Stimulated activated CD4-positive, alpha-beta T cell treated with anti-CD3 and anti-CD28 coated beads, Interleukin-15, amount 100 ng/mL, for 1 hour (primary cell): ENCODE measurements at places on chromosomes 11 and 22.

GRCh38 chr11:1508986-1509385, 22.4 kb upstream of the MOB2 start:
- no peak for DNase-seq

DNA sequence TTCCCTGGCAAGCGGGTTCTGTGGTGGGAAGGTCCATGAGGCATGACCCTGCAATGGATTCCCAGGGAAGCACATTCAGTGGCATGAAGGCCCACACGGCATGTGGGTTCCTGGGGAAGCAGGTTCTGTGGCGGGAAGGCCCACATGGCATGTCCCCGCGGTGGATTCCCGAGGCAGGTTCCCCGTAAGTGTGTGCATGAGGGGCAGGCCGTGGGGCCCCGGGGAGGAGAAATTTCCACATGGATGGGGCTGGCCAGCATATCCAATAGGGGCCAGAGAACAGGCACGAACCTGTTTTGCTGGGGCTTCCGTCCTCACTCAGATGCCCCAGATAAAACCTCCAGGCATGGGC, 83.7 kb downstream of the PHF21B start:
- DNase-seq = no peak

DNA sequence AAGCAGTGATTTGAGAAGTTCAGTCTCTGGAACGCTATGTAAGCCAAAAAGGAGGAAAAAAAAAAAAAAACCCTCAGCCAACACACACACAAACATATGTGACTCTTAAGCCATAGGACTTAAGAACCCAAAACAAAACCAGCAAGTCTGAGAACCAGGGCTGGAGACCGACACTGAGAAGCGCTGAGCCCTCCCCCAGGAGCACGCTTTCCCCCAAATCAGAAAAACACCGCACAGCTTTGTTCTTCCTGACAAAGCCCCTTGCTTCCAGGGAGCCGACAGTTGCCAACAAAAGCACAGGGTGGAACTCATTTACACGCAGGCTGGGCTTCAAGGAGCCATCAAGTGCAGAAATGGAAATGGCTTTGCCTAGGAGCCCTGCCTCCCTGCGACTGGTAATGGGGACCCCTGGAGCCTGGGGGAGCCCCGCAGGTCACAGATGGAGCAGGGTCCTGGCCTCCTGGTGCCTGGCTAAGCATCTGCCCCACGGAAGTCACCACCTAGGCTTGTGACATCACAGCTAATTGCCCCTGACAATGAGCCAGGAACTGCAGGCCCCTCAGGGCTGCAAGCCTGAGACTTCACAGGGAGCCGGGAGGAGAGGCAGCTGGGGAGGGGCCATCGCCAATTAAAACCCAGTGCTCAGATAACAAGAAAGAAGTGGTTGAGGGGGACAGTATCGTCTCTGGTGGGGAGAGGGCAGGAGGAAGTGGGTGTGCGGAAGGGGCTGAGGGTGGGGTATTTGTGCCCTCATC, 66.9 kb downstream of the NFAM1 start:
- no peak for DNase-seq

- no peak for DNase-seq
These were observed 354.7 kb downstream of the LARGE1 start for GRCh38 chr22:33565580-33565995.

GRCh38 chr11:13728076-13728475, 59.6 kb downstream of the FAR1 start:
- no peak for DNase-seq

GRCh38 chr11:9060700-9061111, 30.7 kb downstream of the SCUBE2 start:
- no peak for DNase-seq

DNA sequence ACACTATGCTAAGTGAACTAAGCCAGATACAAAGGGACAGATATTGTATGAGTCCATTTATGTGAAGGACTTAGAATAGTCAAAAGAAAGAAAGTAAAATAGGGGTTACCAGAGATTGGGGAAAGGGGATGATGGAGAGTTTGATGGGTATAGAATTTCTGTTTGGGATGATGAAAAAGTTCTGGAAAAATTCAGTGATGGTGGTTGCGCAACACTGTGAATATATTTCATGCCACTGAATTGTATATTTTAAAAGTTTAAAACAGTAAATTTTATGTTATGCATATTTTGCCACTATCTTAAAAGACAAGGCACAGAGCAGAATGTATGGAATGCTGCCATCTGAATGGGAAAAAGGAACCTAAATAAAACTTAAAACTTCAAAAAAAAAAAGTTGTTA, 29.2 kb downstream of the TESMIN start:
- no peak for DNase-seq

DNA sequence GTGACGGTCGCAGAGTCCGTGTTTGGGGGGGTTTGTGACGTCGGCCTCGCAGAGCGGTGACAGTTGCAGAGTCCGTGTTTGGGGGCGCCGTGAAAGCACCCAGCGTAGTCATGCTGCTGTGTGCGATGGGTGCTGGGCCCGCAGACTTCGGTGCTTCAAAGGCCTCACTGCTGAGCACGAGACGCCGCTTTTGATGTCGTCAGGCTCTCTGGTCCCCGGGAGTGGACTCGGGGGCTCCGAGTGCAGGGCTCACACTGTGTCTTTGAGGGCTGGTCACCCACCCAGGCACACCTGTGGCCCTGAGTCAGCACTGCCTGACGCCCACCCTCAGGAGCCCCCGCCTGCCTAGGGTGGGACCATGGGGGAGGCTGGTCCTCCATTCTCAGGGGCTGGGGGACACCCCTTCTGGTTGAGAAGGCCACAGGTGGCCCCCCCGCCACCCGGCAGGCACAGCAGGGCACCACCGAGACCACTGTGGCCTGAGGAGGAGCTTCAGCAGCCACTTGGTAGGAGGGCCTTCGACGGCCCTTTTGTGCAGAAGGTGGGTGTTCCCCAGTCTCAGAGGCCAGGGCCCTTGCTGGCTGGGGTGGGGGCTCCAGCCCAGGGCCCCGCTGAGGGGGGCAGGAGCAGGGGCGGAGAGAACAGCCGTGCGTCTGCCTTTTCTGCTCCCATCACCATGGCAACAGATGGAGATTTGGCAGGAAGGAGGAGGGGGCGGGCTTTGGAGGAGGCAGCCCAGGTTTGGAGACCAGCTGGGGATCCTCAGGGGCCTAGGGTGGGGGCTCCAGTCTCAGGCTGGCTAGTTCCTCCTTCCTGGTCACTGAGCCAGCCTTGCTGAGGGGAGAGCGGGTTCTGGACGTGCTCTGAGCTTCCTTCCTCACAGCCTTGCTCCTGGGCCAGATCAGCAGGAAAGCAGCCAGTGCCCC, 20.9 kb downstream of the BRSK2 start:
- no peak for DNase-seq

GRCh38 chr11:17529844-17530185, 14.4 kb downstream of the USH1C start:
- DNase-seq = no peak

GRCh38 chr11:128499613-128500253, 87.6 kb downstream of the ETS1 start:
- no peak for DNase-seq

DNA sequence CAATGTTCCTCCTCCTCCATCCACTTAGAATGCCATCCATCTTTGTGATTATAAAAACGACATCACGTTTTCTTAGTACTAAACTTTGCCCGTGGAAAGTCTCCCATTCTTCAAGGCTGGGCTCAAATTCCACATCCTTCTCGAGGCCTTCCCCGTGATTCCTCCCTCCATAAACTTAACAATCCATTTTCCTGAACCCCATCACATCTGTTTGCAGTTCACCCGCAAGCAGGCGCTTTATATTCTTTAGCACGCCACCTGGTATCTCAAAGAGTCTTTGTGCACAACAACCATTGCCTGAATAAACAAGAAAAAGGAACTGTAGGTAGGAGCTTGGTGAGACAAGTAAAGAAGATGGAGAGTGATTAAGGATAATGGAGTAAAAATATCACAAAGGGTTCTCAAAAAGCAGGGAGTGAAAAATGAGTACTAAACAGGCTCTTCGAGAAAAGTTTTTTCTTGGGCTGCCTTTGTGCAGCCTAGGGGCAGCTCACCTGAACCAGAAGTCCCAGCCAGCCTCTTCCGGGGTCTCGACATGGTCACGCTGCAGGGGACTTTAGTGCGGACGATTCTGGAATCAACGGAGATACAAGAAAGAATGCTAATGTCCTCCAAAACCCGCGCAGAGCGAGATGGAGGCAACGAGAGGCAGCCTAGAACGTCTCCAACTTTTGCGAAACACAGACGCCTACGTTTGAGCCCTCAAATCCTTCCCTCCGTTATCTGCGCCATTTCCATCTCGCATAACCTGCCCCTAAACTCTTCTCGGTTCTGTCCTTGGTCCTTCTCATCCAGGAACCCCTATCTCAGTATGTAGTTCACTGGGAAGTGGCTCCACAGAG, 585 bp downstream of the THYN1 start:
- DNase-seq = no peak

DNA sequence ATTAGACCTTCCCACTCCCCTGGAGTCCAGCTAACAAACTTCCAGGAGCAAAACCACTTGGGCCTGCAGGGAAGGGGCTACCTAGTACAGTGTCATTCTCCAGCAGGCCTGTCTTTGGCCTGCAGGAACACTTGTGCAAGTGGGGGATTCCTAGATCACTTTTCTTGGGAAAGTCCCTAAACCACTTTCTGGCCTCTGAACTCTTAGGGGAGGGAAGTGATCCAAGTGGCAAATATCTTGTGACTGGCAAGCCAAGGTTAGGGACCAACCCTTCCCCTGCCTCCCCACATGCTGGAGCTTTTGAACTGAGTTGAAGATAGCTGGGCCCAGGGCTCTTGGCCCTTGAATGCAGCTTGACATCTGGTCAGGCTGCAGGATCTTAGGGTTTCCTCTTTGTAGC, 17.2 kb downstream of the PPFIBP2 start:
- no peak for DNase-seq

- DNase-seq = no peak
These were observed 88.1 kb downstream of the PACS1 start for GRCh38 chr11:66158156-66158555.

GRCh38 chr11:7967826-7968225, 2.6 kb upstream of the NLRP10 start:
- DNase-seq = no peak

DNA sequence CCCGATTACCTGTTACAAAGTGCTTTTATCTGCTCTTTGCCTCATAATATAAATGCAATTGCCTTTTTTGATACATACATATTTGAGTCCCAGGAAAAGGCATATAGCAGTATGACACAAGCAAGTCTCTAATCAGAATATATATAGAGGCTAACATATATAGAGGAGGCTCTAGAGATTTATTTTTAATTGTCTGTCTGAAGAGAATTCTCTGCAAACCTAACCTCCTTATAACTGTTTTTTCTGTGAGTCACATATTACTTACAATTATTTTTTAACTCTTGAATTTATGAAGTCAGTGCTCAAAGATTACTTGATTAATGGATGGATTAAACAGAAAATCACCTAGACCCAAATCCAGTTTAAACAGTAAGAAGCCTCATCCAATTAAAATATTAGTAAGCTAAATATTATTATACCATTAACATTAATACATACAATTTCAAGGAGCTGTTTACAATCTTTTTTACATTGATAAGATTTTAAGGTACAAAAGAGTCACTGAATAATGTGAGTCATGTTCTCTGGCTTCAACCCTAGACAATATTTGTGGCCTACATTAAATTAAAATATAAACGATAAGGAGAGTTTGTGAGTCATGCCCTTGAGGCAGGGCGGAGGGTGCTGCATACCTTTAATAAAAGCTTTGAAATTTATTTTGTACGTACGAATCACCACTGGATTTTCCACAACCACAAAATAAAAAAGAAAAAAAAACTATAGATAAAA, 19.2 kb upstream of the MMP13 start:
- no peak for DNase-seq

- DNase-seq = no peak
These were observed 511 bp downstream of the PKDREJ start for GRCh38 chr22:46262449-46263215.

GRCh38 chr11:84714316-84714780, 912.8 kb downstream of the DLG2 start:
- no peak for DNase-seq

DNA sequence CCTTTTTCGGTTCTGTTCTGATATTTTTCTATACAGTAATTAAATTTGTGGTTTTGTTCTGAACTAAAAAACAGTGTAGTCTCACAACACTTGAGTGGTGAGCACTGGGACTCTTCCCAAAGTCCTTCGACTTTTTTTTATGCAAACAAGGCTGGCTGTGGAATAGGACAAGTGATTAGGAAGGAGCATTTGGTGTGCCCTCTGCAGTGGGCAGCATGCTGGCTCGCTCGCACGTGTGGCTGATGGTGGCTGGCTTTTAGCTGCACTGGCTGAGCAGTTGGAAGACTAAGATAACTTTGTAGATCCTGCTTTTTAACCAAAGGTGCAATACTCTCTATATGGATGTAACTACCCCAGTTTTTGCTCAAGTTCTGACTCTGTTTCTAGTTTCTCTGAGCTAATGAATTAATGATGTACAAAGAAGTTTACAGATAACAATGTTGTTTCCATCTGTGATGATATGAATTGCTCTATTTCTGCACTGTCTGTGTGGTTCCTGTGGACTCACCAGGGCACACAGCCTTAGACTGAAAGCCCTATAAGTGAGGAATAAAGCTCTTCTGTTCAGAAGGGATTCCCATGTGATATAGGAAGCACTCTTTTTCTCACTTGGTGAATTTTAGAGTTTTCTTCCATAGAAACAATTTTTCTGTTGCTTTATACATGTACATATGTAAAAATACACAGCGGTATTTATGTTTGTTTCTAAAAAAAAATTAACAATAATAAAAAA, 143.1 kb upstream of the RASSF10 start:
- DNase-seq = no peak

DNA sequence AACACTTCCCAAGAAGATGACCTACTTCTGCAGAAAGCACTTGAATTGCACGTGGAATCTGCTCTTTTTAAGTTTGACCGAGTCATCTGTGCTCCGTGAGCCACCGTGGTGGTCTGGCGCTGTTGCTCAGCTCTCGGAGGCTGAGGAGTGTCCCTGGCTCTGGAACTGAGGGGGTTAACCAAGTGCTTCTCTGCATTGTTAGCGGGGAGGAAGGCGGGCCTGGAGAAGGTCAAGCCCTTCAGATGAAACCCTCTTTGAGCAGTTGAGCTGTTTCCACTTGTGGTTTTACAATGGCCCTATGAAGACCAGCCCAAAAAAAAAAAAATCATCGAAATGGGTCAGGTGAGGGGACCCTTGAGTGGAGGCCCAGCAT, 286.4 kb downstream of the NTM start:
- DNase-seq = no peak

GRCh38 chr11:70505331-70505731, 107.0 kb downstream of the CTTN start:
- DNase-seq = no peak
